ENCODE measurements at places on chromosomes 4 and X. TPM values are rescaled to one million over a fixed set of nuclear protein-coding genes. Genes with fewer than 3 reads are reported as not detected.
A peak's percentile ranks its signal among the peaks of the same experiment; 100 is the strongest.

DNA sequence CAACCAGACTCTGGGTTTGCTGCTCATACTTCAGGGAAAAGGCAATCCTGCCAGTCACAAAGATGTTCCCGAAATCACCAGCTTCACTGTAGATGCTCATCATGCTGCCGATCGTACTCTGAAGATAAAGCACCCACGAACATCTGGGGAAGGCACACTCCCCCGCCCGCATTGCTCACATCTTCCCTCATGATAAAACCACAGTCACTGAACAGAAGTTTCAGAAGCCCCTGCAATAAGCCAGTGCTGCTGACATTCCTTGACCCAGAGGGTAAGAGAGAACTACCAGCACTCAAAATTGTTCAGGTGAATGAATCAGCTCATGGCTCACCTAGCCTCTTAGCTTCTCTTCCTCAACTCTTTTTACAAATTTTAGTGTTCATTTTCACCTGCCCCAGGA is 43.1 kb downstream of the SRPX2 start:
- no peak for DNase-seq

- DNase-seq = peak; percentile 62
Observed at GRCh38 chrX:76427560-76428242, at the start of gene MAGEE1. Gene MAGEE1 (plus strand): TSS chrX:76427710. CDS start chrX:76427931, 221 bp downstream.

GRCh38 chrX:1323315-1323714 is 13.3 kb upstream of the IL3RA start:
- peak; percentile 87 for DNase-seq

The PABPC1L2A gene
- total RNA-seq = not detected

The CT45A10 gene
- total RNA-seq = not detected
